ENCODE measurements at places on chromosomes 3 and 15.

- no peak for DNase-seq
Observed at GRCh38 chr15:67575039-67575502, 32.6 kb downstream of the MAP2K5 start.

DNA sequence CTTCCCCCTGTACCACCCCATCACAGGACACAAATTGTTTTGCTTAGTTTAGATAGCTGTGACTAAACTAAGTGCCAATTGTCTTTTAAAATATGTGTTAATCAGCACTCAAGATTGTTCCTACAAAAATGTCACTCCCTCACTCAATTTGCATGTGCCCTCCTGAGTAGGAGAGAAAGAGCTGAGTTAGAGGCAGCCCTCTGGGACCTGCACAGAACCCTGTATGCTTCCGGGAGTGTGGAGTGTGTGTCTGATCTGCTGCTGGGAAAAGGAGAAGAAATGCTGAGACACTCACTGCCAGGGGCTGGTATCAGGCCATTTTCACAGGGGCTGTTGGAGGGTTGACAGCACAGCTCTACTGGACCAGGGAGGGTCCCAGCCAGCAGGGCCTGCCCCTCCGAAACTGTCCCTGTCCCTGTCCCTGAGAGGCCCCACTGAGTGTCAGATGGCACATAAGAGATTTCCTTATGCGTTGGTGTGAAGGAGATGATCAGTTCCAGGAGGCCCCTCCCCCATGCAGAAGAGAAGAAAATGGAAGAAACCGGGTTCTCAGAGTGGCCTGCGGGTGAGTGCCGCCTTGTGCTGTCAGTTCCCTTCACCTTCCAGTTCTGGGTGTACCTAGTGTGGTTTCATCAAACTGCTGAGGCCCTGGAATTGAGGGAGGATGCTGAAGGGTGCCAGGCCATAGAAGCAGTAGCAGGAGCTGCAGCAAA is 3.9 kb upstream of the B3GNT5 start:
- DNase-seq = no peak

- DNase-seq = no peak
Observed at GRCh38 chr15:88648357-88649214, 9.8 kb downstream of the ISG20 start.

DNA sequence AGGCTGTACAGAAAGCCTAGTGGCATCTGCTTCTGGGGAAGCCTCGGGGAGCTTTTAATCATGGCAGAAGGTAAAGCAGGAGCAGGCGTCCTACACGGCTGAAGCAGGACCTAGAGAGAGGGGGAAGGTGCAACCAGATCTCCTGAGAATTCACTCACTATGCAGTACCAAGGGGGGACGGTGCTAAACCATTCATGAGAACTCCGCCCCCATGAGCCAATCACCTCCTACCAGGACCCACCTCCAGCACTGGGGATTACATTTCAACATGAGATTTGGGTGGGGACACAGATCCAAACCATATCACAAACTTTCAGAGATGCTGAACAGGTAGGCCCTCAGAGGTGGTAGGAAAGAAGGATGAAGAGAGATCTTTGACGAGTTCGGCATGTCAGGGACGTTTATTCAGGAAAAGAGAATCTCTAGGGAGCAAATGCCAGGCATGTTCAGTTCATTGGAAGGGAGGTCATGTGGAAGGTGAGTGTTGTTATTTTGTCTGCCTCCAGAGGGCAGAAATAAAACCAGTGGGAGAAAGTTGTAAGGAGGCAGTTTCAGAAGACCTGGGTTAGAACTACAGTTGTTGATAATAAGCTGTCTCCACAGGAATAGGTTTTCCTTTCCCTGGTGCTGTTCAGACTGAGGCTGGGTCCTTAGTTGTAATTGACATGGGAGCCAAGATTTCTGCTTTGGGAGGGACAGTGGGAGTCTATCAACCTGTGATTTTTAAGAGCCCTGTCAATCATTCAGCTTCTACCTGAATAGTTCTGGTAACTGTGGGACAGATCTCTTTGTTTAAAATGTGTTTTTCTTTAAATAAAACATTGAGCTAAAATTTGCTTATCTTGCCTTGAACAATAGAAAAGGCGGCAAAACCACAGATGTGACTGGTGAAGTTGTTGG is 4.3 kb upstream of the FNDC3B start:
- DNase-seq = no peak

DNA sequence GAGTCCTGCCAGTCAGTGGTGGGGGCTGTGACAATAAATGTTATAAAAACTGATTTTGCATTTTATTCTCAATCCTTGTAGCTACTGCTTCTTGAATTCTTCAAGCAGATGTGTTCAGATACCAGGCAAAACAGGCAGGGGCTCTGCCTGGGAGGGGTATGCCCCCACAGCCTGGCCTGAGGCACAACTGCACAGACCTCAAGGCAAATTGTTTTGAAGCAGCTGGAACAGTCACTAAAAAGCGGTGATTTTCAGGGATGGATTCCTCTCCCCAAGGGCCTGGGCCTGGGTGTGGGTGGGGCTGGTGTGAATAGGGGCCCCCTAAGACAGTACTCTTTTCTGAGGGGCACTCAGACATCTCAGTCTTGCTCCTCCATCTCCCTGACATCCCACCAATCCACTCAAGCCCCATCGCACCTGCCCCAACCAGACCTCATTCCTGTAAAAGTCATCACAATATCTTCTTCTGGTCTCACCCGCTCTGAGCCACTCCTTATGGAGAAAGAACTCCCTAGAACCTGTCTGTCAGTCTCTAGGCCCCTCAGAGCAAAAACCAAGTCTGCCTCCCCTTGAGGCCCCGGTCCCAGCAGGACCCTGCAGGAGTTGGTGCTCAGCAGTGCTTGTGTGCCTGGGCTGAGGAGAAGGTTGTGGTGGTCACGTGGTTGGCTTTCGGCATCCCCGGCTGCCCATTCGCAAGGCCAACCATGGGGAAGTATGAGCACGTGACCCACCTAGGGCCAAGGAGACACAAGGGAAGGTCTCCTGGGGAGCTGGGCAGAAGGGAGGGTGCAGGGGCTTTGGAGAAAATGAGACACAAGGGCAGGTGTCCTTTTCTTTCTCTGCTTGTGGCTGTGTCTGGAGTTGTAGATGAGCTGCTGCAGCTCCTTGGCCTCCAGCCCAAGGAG is 2.9 kb upstream of the PSTPIP1 start:
- no peak for DNase-seq

DNA sequence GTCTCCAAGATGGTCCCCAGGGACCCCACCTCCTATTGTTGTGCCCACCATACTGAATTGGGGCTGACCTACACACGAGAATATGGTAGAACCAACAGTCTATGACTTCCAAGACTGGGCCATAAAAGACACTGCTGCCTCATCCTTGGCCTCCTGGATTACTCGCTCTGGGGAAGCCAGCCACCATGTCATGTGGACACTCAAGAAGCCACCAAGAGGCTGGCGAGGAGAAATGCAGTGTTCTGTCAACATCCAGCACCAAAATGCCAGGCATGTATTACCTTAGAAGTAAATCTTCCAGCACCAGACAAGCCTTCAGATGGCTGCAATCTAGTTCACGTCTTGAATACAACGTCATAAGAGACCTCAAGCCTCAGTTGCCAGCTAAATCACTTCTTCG is 17.1 kb upstream of the TPM1 start:
- DNase-seq = no peak

- no peak for DNase-seq
Observed at GRCh38 chr15:48415036-48415886, 84.0 kb downstream of the DUT start.

GRCh38 chr15:82150645-82151044 is 104.8 kb upstream of the MEX3B start:
- DNase-seq = no peak

Data from NCI-H524 treated with DMSO at 0.1 percent for 48 hours (cell line).